ENCODE measurements at places on chromosomes 3 and 15. TPM values are rescaled to one million over a fixed set of nuclear protein-coding genes. Genes with fewer than 3 reads are reported as not detected.

Gene POLR2M
- total RNA-seq: 114 TPM

Gene SLC12A1
- not detected for total RNA-seq

Gene SEMA3F
- total RNA-seq: 3.5 TPM

Gene MYRIP
- total RNA-seq: not detected

Gene THPO
- 0.43 TPM for total RNA-seq

Gene SPRED1
- 9.1 TPM for total RNA-seq

Gene ANKRD63
- not detected for total RNA-seq

Gene RBP2
- not detected for total RNA-seq

Gene PTX3
- total RNA-seq: 151 TPM

Gene GOLGA6L4
- 0.81 TPM for total RNA-seq

Gene GCSAM
- total RNA-seq: not detected

Gene HTR3E
- not detected for total RNA-seq

Gene FBXL2
- total RNA-seq: 33.1 TPM

Gene STRIT1
- not detected for total RNA-seq

Gene CFAP91
- total RNA-seq: 2.2 TPM

Gene LRRC34
- total RNA-seq: not detected

Gene GOLGA8K
- total RNA-seq: not detected

Gene DNASE1L3
- not detected for total RNA-seq

Gene ITGA11
- total RNA-seq: 1.9 TPM

Gene FAM107A
- total RNA-seq: not detected

Gene IL17RE
- 1.3 TPM for total RNA-seq

Gene RASL12
- total RNA-seq: not detected

Gene TAGLN3
- total RNA-seq: not detected

Gene TFG
- 126 TPM for total RNA-seq

Gene ELL3
- 6.1 TPM for total RNA-seq

Gene NEK10
- total RNA-seq: 8.4 TPM

Gene C15orf61
- 5.3 TPM for total RNA-seq

Gene THAP10
- 11.0 TPM for total RNA-seq

Data from A172 (cell line).